NCI-H774 (cell line): ENCODE measurements at places on chromosomes 5 and 9.

DNA sequence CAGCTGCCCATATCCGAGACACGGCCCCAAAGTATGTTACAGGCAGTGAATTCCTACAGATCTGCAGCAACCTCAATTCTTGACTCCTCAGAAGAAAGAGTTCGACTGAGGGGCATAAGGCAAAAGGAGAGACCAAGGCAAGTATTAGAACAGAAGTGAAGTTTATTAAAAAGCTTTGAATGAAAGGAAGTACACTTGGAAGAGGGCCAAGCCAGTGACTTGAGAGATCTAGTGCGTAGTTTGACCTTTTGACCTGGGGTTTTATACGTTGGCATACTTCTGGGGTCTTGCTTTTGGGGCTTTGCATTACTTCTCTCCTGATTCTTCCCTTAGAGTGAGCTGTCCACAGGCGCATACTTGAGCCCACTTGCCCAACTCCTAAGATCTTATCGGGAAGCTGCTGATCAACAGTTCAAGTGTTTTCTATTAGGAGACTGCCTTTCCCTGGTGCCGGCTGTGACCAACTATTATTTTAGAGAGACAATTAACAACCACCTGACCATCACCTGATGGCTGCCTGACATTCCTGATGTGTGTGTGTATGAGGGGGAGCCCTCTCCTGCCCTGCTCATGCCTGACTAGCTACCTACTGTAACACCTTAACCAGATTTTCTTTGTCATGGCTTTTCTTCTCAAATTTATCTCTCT, 1.5 kb upstream of the DEPDC1B start:
- DNase-seq: no peak

- DNase-seq: no peak
These were observed 136.5 kb upstream of the RAI14 start for GRCh38 chr5:34519489-34520220.

DNA sequence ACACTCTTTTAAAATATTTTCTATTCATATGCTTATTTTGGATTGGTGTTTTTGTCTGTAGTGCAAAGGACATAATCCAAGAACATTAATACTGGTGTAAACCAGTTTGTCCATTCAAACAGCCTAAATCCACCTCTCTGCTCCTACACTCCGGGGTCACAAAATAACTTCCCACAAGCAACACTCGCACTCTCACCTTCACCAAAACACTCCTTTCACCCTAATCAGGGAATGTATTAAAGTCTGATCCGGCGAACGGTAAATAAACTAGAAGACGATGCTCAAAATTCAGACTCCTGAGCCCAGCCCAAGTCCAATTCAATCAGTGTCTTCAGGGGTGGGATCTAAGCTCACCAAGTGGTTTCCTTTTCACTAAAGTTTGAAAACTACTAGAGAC, 649 bp downstream of the AP3B1 start:
- no peak for DNase-seq

DNA sequence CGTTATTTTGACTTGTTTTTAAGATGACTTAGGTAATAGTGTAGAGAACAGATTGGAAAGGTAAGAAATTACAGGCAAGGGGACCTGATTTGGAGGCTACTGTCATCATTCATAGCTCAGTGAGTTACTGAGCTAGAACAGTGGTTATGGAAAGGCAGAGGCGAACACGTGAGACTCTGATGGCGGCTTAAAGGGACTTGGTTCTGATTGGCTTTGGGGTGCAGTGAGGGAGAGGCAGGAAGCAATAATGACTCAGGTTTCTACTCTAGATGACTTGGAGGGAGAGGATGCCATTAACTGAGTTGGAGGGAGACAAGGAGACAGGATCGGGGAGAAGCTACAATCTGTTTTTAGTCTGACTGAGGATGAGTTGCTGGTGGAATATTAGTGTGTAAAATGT, 3.0 kb downstream of the F2RL2 start:
- no peak for DNase-seq

DNA sequence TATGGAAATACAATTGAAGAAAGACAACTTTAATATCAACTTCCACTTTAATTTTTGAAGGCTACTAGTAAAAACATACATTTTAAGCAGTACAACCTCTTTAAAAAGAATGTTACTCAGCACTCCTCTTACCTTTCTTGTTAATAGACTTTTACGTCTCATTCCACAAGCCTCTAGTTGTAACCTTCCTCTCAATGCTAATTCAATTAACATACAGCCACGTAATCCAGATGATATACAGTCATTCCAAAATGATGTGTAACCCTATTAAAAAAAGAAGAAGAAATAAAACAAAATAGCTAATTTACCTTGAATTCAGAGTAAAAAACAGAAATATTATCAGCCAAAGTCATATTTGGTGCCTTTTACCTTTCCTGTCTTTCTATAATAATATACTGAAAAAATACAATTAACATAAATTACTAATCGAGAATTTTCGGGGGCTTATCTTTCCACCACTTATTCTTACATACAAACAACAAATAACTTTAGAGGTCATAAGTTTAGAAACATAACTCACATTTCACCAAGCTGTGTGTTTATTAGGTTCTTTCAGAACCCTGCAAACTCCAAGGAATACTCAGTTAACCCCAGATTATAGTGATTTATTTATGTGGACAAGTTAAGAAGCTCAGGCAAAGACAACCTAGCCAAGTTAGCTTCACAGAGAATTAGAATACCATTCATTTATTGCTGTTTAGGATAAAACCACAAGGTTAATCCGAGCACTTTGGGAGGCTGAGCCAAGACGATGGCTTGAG, 30.3 kb downstream of the GOLPH3 start:
- no peak for DNase-seq

DNA sequence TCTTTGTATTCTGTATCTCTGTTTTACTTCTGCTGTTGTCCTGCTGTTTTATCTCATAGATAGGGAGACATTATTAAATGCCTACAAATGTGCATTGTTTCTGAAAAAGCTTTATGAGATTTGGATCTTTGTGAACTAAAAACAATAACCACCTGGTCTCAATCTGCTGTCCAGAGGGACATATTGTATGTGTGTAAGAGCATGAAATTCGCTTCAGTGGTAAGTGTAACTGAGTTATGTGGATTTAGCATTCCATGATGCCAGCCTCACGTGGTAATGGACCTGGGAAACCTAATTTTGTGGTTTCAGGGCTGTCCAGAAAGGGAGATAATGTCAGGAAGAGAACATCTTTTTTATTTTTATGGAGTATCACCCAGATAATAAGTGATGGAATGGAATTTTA, 119.3 kb downstream of the GDNF start:
- no peak for DNase-seq

DNA sequence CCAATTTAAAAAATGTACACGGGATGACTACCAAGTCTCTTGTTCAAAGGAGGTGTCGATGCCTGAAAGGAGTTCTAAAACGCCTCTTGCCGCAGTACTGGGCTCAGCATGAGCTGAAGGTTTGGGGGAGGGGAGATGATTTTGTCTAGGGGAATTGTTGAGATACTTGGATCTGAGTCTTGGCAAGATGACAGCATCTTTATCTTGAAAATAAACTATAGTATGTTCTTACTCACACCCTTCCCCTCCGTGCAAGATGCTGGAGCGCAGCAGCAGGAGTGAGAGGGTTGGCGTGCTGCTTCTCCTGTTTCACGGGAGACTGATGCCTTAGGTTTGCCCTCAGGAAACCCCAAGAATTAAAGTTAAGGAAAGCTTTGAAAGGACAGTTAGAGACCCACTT, 47.3 kb downstream of the FAM78A start:
- DNase-seq: no peak

DNA sequence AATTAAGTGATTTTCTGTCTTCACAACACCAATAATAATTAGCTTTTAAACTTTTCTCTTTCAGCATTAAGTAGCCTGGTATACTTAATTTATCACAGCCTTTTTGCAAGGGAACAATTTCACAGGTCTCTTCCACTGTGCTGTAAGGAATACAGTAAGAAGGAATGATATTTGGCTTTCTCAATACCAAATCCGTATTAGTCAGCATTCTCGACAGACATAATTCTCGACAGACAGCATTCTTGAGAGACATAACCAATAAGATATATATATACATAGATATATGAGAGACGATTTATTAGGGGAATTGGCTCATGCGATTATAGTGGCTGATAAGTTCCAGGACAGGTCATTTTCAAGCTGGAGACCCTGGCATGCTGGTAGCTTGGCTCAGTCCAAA, 18.0 kb downstream of the PRKAA1 start:
- DNase-seq: no peak

- DNase-seq: no peak
These were observed 130.3 kb upstream of the TARS1 start for GRCh38 chr5:33310451-33310850.

DNA sequence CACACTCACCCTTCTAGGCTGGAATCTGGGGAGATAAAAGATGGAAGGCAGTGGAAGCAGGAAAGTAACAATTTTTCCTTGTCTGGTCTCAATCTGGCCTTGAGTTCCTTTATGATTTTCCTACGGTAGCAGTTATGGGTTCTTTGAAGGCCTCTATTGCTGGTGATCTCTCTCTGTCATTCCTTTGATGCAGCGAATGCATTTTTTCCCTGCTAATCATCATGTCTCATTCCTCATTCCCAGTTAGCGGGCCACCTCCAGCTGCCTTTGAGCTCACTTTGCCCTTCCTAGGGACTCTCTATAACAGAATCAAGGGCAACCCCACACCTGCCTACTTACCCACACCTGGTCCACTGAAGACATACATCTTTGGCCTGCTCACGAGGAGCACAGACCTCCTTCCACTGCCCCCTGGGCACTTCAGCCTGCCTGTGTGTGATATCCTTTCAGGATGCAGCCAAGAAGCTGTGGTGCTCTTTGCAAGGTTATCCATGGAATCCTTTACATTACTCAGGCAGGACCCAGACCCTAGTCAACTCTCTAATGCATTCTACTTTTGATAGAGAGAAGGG, 191.7 kb downstream of the DRD1 start:
- DNase-seq: no peak
